ENCODE measurements at places on chromosomes 6 and 20.

- DNase-seq = no peak
These were observed 5.0 kb downstream of the GCNT2 start for GRCh38 chr6:10526156-10526555.

DNA sequence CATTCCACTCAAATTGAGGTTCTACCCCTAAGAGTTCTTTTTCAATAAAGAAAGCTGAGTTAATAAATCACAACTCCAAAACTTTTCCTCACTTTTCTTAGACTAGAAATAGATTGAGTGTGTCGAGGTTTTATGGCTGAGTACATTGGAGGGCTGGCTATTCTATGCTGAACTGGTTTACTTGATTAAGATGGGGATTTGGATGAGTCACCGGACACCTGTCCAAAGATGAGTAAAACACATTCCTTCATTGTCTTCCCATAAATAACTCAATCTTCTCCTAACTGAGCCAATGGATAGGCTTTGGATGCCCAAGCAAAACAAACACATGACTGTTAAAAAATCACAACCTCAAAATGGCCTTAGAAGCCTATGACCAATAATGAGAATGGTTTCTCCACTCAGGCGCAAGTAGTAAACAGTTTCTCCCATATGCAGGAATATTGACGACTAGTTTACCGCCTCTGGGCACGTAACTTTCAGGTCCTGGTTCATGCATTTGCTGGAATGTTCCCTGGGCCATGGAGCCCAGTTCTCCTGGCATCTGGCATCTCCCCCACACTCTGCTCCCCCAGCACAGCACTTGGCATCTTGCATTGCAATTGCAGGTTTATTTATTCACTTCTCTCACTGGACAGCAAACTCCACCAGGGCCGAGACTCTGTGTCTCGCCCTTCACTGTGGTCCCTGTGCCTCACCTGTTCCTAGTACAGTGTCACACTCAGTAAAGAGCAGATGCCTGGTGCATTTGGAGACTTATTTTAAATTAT is 43.9 kb downstream of the BCAS1 start:
- no peak for DNase-seq

- DNase-seq = no peak
These were observed 744 bp downstream of the KIF25 start for GRCh38 chr6:167998215-167998614.

- DNase-seq = no peak
These were observed 67.2 kb upstream of the KIF25 start for GRCh38 chr6:167930295-167930694.

DNA sequence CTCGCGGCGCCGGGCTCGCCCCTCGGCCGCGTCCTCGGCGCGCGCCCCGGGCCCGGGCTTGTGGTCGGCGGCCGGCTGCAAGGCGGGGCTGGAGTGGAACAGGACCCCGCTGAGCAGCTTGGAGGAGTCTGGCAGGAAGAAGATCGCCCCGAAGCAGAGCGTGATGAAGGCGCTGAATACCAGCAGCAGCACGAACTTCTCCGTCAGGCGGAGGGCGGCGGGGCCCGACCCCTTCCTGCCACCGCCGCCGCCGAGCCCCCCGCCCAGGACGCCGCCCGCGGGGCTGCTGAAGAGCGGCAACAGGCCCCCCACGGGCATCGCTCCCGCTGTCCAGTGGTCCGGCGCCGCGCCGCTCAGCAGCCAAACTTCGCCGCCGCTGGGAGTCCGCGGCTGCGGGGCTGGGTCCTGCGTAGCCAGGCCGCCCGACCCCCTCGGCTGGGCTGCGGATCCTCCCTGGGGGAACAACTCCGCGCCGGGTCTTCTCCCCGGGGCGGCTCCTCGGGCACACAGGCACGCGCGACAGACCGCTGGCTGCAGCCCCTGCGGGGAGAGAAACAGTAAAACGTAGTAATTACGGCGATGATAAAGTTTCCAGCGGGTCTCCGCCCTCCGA is 707 bp downstream of the MAN1A1 start:
- no peak for DNase-seq

- no peak for DNase-seq
These were observed 436.1 kb downstream of the PKHD1 start for GRCh38 chr6:51651132-51651817.

DNA sequence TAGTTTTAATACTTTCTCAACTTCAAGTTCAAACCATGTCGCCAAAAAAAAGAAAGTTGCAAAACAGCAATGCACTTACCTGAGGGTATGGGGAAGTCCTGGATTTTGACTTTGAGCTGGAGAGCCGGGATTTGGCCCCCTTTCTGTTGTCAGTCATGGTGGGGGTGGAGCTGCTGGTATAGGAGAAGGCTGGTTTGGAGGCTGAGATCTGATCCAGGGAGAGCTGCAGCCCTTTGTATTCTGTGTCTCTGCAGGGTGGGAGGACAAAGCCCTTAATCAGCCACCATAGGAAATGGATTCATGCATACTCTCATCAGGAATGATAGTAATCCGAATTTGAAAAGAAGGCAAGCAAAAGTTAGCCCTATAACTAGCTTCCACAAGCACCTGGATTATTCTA is 44.0 kb downstream of the SIM1 start:
- no peak for DNase-seq

GRCh38 chr20:50001784-50002311 is 19.1 kb downstream of the SNAI1 start:
- no peak for DNase-seq

DNA sequence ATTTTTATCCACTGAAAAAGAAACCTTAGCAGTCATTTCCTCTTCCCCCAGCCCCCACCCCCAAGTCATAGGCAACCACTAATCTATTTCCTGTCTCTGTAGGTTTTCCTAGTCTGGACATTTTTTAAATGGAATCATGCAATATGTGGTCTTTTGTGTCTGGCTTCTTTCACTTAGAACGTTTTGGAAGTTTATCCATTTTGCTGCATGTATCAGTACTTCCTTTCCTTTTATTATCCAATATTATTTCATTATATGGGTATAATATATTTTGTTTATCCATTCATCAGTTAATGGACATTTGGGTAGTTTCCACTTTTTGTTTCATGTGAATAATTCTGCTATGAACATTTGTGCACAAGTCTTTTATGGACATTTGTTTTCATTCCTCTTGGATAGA is 99.3 kb upstream of the BMP5 start:
- DNase-seq = no peak

- DNase-seq = no peak
These were observed 28.2 kb downstream of the MYT1 start for GRCh38 chr20:64192406-64192805.

DNA sequence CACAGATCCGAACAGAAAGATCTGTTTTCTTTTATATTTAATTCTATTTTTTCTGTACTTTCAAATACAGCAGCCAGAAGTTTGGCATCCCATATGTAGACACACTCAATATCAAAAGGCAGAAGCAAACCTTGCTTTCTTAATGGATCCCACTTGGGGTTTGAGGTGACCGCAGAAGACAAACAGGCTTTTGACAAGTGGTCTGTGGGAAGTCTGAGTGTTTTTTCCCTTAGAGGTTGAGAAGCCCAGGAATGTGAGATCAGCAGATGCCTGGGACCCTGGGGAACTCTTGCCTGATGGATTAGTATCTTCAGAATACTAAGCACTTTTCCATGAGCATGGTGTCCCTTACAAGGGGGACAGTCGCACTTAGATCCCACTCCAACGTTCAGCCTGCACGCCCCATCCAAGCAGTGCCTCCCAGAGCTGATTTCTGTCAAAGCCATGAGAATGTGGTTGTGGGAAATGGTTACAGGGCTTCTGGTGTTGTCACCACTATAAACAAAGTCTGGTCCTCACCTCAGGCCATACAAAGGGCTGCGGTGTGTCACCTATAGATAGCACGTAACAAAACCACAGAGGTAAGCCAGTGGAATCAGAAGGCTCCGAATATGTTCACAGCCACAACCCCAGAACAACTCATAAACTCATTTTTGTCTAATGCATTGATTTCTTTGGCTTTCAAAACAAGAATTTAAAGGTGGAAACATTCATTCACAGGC is 12.7 kb downstream of the IL17F start:
- no peak for DNase-seq

DNA sequence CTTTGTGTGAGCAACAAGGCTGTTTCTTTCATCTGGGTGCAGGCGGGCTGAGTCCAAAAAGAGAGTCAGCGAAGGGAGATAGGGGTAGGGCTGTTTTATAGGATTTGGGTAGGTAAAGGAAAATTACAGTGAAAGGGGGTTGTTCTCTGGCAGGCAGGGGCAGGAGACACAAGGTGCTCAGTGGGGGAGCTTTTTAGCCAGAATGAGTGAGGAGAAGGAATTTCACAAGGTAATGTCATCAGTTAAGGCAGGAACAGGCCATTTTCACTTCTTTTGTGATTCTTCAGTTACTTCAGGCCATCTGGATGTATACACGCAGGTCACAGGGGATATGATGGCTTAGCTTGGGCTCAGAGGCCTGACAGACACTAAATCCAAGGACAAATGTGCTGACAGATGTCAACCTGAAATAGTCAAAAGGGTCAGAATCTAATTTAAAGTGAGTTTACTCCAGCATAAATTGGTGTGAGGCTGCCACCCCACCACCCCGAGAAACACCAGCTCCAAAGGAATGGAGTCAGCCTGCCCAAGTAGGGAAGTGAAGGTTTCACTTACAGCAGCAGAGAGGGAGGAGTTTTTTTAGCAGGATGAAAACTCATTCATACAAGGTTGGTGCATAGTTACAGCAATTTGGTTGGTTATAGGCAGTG is 560.0 kb upstream of the CDH4 start:
- DNase-seq = no peak

- DNase-seq = no peak
These were observed 14.4 kb upstream of the SLC17A2 start for GRCh38 chr6:25944688-25945574.

DNA sequence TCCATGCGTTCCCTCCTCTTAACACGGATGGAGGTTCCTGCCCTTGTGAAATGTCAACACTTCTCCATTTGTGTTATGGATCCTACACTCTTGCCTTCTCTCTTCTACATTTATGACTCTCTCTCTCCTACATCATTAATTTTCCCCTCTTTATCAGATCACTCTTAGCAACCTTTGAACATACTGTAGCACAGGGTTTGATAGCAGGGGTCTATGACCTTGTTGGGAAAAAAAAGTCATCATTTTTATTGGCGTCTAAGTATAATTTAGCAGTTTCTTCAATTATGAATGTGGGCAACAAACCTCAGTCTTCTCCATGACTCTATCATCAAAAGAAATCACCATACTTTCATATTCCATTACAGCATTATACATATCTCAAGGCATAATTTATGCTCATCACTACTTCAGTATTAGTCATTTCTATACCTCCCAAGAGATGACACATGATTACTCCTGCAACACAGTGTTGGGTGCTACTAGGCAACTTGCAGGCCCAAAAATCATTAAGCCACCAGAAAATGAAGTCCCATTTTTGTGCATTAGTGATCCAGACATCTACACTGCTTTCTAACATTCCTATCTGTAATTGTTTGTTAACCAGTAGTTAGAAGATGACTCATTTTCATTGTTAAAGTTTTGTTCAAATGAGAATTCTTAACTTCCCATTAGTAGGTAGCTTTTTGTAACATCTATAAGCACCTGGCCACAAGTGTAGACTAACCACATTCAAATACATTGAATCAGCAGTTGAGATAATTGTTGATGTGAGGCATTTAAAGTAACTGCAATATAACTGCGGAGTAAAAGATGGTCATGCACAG is 9.5 kb downstream of the CYP39A1 start:
- no peak for DNase-seq

GRCh38 chr6:161048641-161049040 is 57.1 kb downstream of the MAP3K4 start:
- peak; percentile 77 for DNase-seq

- DNase-seq = no peak
These were observed 68.5 kb downstream of the FAM229B start for GRCh38 chr6:112155886-112156285.

GRCh38 chr6:22145823-22146677 is 150.8 kb downstream of the PRL start:
- peak; percentile 30 for DNase-seq

DNA sequence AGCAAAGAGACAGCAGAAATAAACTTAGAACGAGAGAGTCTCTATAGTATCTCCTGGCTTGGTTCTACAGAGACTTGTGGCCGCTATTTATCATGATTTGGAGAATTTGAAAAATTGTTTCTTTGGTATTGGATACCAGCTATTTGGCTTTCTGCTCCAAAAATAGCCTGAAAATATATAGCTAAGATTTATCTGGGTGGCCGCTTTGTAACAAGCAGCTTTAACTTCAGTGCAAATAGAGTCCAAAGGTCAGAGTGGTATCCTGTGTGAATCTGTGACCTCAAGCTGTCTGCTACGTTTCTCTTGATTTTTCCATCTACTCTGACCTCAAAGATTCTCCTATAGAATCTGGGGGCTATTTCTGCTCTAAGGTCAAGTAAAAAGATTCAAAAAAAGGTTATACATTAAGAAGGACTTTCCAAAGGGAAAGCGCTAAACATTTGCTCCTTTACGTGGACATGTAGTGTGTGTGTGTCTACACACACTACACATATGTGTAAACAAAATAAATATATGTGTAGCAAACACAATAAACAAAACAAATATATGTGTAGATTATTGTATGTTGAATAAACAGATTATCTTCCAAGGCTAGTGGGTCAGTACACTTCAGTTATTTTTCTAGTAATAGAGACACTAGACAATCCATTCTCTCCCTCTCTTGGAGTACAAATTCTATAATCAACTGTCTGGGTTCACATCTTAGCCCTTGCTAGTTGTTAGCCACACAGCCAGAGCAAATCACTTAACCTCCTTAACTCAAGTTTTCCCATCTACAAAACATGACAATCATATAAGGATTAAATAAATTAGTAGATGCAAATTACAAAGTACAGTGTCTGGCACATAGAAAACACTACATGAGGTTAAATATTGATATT is 40.8 kb downstream of the CHD6 start:
- DNase-seq = no peak

- no peak for DNase-seq
These were observed 353.1 kb downstream of the MAFB start for GRCh38 chr20:40335901-40336351.

GRCh38 chr6:53805725-53806124 is 10.9 kb downstream of the LRRC1 start:
- DNase-seq = no peak

- no peak for DNase-seq
These were observed 119.9 kb downstream of the UST start for GRCh38 chr6:148866657-148867268.

- DNase-seq = no peak
These were observed 755.8 kb downstream of the PRIM2 start for GRCh38 chr6:58073263-58073662.

All from HFF-Myc (cell line).